ENCODE measurements at places on chromosomes 2 and 18.

DNA sequence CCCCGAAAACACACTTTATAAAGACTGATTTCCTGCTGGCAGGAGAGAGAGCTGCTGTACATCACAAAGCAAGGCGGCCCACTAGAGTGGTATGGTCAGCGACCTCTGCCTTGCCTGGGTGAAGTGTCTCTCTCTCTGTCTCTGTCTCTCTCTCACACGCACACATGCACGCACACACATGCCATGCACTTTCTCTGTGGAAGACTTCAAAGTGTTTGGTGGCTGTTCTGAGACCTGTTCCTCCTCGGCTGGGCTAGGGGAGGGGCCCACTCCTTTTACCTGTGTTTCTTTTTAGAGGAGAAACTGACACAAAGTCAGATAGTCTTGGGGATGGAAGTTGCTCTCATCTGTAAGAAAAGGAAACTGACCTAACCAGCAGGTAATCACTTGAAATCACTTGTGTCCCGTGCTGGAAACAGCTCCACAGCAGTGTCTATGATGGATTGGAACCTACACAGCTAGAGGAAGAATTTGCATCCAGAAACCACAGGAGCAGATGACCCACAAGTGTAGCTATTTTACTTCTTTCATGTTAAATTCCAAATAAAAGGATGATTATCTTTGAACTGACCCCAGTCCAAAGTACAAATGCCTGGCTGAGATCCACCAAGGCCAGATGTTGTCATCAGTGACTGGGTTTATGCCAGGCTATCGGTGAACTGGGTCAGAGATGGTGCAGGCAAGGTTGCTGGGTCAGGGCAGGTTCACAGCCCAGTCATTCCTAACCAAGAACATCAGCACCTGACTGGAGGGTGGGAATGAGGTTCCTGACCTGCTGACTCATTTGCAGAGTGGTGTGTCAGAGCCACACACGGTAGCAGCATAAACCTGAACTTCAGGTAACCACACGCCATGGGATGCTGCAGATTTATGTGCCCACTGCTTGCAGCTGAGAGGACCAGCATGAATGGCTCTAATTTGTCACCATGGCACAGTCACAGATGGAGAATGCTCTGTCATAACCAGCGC, 63.0 kb downstream of the NPAS2 start:
- no peak for DNase-seq

GRCh38 chr2:174063492-174064092, 98.4 kb upstream of the SP3 start:
- DNase-seq: no peak

DNA sequence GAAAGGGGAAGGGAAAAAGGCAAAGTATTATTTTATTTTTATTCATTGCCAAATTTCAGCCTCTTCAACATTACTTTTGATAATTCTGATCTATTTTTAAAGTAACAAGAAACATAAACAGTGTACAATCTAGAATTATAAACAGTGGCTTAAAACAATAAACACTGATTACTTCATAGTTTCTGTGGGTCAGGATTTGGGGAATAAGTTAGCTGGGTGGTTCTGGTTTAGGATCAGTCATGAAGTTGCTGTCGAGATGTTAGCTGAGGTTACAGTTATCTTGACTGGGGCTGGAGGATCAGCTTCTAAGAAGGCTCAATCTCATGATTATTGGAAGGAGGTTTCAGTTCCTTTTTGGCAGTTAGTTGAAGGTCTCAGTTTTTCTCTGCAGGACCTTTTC, 109.2 kb downstream of the SCN2A start:
- no peak for DNase-seq

- DNase-seq: no peak
Measured at GRCh38 chr18:58268849-58269248, 224.8 kb downstream of the NEDD4L start.

- no peak for DNase-seq
Measured at GRCh38 chr18:49723648-49724180, 89.6 kb downstream of the ACAA2 start.

DNA sequence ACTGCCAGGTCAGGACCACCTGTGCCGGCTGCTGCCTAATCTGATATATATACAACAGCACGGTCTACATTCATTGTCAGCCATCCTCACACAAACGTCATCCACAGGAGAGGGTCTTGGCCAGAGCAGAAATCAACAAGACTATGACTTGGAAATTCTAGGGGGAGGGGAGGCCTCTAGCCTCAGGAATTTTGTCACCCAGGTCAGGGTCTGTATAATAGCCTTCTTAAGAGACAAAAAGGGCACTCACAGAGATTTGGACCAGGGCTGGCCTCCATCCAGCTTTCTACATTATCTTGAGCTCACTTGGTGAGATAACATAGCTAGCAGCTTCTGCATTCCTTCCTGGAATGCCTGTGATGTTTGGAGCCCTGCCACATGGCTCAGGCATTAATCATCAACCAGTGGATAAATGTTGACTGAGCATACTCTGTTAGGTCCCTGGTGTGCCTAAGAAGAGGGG, 50.4 kb upstream of the CTIF start:
- DNase-seq: no peak

- no peak for DNase-seq
Measured at GRCh38 chr2:171807119-171807518, 86.9 kb downstream of the SLC25A12 start.

DNA sequence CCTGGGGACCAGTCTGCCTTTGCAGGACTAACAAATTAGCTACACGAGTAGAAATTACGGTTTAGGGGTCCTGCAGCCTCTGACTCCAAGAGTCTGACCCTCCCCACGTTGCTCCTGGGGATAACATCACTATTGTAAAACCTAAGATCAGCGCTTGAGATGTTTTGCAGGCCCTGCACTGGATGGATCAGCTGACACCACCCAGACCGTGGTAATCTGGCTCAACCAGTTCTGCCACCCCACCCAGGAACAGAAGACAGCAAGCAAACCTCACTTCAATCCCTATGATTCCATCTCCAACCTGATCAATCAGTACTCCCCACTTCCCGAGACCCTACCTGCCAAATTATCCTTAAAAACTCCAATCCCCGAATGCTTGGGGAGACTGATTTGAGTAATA, 31.7 kb downstream of the NGEF start:
- DNase-seq: no peak

- DNase-seq: no peak
Measured at GRCh38 chr2:108988796-108989713, at the start of gene EDAR. TSS of gene EDAR (minus strand) at chr2:108989220. CDS start at chr2:108931014, 58,206 bp downstream.

DNA sequence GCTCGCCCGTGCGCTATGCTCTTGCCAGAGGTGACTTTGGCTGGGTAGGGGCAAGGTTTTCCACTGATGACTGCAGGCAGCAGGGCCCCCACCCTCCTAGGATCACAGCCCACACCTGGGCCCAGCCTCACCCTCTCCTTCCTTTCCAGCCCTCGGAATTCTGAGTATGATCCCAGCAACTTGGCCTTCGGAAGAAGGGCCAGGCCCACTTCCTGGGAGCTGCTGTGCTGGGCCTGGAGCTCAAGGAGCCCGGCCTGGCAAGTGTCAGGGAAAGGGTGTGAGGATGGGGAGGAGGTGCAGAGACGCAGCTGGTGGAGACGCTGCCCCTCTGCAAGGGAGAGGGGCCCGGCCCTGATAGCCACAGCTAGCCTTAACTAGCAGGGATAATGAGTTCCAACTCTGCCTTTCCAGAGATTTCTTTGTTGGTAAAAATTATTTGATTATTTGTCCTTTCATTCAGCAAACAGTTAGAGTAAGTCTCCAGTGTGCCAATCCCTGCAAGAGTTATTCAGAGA, 1.7 kb upstream of the CNDP1 start:
- no peak for DNase-seq

DNA sequence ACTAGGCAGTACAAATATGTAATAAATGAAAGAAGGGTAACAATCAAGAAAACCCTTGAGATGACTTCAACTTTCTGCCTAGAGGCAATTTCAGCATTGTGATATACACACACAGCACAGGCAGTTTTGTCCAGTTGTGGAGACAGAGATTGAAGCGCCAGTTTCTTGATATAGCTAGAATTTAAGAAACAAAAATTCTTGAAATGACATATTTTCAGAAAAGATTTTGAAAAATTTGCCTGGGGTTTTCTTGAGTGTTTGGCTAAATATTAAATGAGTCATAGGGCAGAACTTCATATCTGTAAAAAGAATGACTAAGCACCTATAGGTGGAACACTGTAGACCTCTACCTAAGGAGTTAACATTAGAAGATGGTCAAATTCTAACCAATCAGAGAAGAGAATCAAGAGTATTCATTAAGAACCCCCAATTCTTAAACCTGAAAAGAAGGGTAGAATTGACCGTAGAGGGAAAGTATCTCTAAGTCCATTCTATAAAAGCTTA, 1266.8 kb upstream of the TMEFF2 start:
- no peak for DNase-seq

DNA sequence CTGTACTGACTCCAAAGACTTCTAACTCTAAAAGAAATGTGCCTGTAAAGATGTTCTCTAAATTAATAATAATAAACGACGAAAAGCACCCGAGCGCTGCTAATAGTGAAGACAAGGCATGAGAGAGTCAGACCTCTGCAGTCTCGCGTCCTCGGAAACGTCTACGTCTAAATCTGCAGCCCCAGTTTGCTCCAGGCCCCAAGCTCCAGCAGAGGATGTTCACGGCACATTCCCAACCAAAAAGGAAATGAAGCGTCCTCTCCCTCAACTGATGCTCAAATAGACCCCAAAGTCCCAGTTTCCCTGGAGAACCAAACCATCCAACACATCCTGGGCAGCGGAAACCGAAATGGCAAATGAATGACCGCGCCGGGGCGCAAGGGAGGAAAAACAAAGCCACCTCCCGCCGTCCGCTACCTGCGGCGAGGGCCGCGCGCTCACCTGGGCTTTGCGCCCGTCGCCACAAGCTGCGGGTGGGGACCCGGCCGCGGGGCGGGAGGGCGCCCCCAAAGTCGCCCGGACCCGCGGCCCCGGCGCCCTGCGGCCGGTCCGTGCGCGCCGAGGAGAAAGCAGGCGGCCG, 47.1 kb upstream of the CCDC150 start:
- DNase-seq: peak; percentile 60

GRCh38 chr2:236124182-236124893, 43.8 kb downstream of the GBX2 start:
- no peak for DNase-seq

GRCh38 chr2:237885931-237886684, 26.7 kb downstream of the RAMP1 start:
- no peak for DNase-seq

DNA sequence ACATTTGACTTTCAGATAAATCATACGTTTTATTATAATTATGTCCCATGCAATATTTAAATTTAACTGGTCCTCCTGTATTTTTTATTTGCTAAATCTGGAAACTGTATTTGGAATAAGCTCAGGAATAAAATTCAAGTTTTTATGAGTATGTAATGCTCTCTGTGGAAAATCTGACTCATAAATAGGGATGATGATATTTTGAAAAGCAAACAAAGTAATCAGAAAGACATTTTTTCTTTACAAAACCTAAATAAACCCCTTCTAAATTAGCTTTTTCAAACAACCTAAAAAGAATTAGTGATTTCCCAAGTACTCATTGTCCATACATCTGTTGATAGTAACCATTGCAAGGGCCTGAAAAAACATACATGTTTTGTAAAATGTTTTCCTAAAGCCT, 41.1 kb downstream of the ASB1 start:
- no peak for DNase-seq

DNA sequence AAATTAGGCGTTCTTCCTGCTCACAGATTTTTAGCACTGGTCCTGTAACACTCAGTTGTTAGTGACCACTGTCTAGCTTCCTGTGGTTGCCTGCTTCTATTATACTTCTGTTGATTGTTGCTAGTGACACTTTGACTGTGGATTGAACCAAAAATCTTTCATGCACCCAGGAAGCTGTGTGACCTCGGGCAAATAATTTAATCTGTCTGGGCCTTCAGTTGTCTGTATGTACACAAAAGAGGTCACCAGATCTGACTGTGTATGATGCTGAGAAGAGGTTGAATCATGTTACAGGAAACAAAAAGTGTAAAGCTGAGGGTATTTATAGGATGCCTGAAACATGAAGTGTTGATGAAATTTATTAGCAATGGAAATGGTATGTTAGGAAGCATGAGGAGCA, 12.7 kb downstream of the ICOS start:
- no peak for DNase-seq

DNA sequence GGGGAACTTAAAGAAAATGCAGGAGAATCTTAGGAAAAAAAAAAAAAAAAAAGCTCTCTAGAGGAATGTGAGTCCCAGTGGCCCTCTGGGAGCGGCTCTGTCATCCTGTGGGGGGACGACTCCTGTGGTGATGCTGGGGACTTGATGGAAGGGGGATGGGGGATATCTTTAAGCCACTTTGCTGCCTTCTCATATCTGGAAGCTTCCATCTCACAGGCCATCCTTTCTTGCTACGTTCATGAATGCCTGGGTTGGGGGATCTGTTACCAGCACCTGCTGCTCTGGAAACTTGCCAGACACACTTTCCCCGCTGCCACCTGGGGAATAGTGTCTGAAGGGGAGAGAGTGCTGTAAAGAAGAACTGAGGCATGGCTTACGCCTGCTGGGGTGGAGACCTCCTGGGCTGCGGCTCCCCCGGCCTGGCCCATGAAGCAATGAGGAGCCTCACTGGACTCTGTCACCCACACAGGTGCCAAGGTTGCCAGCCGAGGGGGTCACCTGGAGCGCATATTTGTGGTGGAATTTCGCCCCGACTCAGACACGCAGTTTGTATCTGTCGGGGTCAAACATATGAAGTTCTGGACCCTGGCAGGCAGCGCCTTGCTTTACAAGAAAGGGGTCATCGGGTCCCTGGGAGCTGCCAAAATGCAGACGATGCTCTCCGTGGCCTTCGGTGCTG, 92.8 kb downstream of the RTN4 start:
- peak; percentile 41 for DNase-seq

DNA sequence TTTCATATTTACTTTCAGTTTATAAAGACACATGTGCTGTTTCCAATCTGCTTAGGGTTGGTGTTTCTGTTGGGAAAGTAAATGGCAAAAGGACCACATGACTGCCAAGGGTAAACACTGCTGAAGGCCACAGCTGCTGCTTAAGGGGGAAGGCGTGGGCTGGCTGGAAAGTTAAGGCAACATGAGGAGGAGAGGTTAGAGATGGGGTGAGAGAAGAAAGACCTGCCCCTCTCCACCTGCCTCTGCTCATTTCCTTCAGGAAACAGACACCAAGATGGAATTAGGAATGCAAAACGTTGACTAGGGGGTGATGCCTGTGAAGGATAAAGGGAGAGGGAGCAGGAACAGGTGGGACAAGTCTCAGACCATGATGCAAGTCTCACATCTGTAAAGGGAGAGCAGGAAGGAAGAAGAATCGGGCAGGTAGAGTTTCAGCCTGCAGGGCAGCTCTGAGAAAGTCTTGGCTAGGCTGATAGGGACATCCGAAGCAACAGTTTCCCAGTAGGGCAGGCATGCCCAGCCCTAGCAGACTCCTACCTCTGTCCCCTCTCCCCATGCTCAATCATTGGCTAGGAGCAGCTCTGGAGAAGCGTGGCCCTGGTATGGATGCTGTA, 86.0 kb downstream of the CDC42EP3 start:
- DNase-seq: peak; percentile 72

GRCh38 chr18:31791817-31792579, 31.3 kb upstream of the SLC25A52 start:
- DNase-seq: no peak

GRCh38 chr2:101367508-101367907, 19.8 kb downstream of the CREG2 start:
- no peak for DNase-seq
